ENCODE measurements at places on chromosomes 2 and 18. TPM values are rescaled to one million over a fixed set of nuclear protein-coding genes. Genes with fewer than 3 reads are reported as not detected.

ADD2 gene
- polyA plus RNA-seq = 18.0 TPM

LYPD1 gene
- 12.0 TPM for polyA plus RNA-seq

DNA sequence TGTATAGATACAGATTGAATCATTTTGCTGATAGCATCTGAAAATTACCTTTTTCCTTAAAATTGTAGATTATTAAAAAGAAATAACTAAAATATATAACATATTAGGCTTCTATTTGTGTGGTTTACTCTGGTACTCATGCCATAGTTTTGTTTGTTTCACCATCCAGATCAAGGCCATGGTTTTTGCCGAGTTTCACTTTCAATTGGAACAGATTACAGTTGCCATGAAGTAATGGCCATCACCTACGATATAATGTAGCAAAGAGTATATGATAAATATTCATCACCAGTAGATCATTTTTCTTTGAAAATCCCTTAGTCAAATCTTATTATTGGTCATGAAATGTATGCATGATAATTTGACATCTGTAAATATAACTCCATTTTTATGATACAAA lies 11.9 kb upstream of the DNAH7 start:
- no peak for DNase-seq

DNA sequence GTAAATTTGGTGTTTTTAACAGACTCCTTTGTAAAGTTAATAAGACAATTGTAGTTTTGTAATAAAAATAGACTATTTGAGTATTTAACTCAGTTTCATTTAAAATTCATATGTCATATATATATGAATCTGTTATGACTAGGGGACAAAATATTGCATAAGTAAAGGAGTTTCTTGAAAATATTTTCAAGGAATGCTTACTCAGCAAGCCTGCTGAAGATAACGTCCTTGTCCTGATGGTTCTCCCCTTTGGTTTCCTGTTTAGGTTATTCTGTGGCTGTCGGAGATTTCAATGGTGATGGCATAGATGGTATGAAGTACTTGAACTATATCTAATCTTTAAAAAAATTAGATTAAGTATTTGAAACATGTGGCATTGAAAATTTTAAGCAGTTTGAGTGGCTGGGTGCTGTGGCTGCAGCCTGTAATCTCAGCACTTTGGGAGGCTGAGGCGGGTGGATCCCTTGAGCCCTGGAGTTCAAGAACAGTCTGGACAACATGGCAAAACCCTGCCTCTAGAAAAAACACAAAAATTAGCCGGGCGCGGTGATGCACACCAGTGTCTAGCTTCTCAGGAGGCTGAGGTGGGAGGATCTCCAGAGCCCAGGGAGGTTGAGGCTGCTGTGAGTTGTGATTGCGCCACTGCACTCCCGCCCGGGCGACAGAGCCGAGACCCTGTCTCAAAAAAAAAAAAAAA lies 47.1 kb downstream of the ITGAV start:
- no peak for DNase-seq

- DNase-seq = no peak
These were observed 517.1 kb upstream of the MYT1L start for GRCh38 chr2:2848198-2848597.

DNA sequence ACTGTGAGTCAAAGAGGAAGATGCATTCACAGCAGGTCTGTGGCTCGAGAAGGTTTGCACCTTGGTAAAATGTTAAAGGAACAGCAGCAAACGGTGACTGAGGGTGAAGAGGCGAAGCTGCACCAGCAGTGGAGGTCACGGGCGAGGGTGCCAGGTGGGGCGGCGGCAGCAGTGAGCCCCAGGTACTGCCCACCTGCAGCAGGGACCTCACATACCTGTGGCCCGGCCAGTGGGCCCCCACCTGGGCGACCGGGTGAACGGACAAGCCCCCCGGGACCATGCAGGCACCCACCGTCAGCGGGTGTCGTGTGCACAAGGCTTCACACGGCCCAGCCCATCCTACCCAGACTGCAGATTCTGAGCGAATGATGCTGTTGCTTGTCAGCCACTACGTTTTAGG lies 23.6 kb upstream of the KCNG2 start:
- DNase-seq = no peak

GRCh38 chr2:217471319-217471718 lies 531.5 kb downstream of the TNS1 start:
- DNase-seq = no peak

GRCh38 chr2:226580403-226580802 lies 219.2 kb downstream of the IRS1 start:
- DNase-seq = no peak

- no peak for DNase-seq
These were observed 301.3 kb upstream of the SALL3 start for GRCh38 chr18:78678318-78678695.
